Lower leg skin (tissue), 4 donors: ENCODE measurements at places on chromosomes 7 and 10. TPM values are rescaled to one million over a fixed set of nuclear protein-coding genes. Genes with fewer than 3 reads are reported as not detected.

DNA sequence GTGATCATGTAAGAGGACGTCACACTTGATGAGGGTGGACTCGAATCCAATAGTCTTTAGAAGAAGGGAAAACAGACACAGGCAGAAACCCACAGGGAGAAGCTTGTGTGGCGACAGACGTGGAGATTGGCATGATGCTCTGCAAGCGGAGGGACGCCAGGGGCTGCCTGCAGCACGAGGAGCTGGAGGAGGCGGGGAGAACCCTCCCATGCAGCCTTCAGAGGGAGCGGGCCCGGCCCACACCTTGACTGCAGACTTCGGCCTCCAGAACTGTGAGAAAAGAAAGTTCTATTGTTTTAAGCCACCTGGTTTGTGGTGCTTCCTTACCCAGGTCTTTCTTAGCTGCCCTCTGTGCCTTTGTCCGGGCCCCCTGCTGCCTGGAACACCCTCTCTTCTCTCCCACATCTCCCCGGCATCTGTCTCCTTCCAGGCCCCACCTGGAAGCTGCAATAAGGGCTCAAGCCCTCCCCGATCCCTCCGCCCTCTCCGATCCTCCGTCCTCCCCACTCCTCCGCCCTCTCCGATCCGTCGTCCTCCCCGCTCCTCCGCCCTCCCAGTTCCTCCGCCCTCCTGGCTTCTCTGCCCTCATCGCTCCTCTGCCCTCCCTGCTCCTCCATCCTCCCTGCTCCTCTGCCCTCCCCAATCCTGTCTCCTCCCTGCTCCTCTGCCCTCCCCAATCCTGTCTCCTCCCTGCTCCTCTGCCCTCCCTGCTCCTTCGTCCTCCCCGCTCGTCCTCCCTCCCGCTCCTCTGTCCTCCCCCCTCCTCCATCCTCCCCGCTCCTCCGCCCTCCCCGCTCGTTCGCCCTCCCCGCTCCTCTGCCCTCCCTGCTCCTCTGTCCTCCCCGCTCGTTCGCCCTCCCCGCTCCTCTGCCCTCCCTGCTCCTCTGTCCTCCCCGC is 17.4 kb upstream of the PRKAG2 start:
- DNase-seq, result no peak

DNA sequence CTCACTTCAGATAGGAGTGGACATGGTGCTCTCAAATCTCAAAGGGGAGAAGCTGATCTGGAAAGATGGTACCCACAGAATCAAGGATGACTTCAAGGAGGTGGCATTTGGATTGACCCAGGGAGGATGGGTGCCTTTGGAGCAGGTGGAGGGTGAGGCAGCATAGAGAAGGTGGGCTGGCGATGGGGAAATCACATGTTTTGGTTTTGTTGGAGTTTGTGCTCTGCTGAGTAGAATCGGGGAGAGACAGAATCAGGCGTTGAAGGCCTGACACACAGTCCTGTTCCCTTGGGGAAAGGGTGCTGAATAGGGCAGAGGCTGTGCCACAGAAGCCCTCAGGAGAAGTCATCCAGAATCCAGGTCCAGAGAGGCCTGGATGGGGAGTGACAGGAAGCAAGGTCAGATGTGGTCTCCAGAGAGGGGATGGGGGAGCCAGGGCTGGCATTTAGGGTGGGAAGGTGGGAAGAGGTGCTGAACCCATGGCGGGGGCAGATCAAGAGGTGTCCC is 291.1 kb downstream of the GLRX3 start:
- no peak for DNase-seq

- DNase-seq, result no peak
Measured at GRCh38 chr10:125562737-125563136, 120.2 kb downstream of the TEX36 start.

Gene SPDYE5
- not detected for total RNA-seq

DNA sequence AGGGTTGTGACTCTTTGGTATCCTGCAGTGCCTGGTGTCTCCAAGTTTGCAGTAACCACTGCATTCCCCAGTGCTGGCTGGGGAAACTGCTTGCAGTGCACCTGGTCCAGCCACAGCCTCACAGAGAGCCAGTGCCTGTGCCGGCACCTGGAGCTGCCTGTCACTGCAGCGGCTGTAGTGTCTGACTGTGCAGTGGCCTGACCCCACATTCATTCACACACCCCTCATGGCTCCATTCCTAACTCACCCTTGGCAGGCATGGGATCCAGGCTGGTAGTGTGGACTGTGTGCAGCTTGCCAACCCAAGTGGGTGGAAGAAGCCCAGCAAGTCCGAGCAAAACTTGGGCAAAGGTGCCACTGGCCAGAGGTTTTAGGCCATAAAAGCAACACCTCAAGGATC is 3.7 kb upstream of the CYP3A43 start:
- no peak for DNase-seq

Gene MICU1
- 36.8 TPM for total RNA-seq

DNA sequence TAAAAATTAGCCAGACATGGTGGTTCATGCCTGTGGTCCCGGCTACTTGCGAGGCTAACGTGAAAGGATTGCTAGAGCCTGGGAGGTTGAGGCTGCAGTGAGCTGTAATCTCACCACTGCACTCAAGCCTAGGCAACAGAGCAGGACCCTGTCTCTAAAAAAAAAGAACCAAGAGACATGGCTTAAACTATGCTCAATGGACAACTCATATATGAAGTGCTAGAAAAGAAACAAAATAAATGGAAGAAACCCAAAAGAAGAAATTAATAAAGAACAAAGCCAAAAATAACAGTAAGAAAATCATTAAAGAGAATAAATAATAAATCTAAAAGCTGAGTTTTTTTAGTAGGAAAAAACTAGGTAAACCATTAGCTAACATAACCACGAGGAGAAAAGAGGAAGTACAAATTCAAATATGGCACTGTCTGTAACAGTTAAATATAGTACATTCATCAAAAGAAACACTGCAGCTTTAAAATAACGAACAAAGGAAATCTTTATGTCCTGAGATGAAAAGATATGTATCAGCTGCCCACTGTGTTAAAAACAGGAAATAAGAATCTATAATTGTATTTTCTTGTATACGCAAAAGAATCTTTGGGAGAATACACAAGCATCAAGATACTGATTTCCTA is 48.7 kb downstream of the UPF2 start:
- no peak for DNase-seq

Gene SCART1
- 2.2 TPM for total RNA-seq

Gene SERPINE1
- 9.4 TPM for total RNA-seq

DNA sequence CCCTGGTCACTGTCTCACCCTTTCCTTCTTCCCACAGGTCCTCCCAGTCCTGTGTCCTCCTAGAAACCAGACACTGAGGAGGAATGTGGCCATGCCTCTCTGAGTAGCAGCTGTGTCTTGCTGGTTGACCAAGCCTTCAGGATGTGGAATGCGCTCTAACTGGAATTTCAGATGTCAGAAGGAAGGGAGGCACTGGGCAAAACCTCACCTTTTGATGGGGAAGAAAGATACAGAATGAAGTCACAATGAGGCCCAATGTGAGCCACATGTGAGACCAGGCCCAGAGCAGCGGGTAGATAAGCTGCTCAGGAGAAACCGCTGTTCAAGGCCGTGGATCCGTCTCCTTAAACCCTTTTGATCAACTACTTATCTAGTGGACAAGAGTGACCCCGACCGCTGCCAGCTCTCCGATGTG is 54.8 kb upstream of the ECHDC3 start:
- no peak for DNase-seq

Gene AKR1B15
- total RNA-seq, result not detected

GRCh38 chr10:52632591-52632990 is 140.0 kb downstream of the MBL2 start:
- DNase-seq, result no peak

Gene TMEM196
- total RNA-seq, result not detected

- DNase-seq, result no peak
Measured at GRCh38 chr7:105782391-105783042, 93.9 kb downstream of the ATXN7L1 start.

DNA sequence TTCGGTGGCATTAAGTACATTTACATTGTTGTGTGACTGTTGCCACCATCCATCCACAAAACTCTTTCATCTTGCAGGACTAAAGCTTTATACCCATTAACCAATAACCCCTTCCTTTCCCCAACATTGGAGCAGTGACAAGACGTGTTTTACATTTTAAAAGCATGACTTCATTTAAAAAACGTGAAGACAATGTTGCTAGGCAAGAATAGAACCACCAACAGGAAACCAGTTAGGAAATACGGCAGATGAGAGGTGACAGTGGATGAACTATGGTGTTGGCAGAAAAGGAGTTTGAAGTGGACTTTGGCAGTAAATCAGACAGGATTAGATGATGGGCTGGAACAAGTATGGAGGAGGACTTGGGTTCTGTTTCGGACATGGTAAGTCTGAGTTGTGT is 17.0 kb downstream of the TMEM236 start:
- no peak for DNase-seq
